Spleen (tissue), 13 donors: ENCODE measurements at places on chromosomes 12 and 14. TPM values are rescaled to one million over a fixed set of nuclear protein-coding genes. Genes with fewer than 3 reads are reported as not detected.

GRCh38 chr12:47900131-47901062 lies 4.4 kb downstream of the VDR start:
- DNase-seq: no peak
- peak overlapping the region; percentile 39 for H3K27ac ChIP-seq
- H3K4me1 ChIP-seq: peaks cover 77% of the 10 kb centered on the region
- H3K27me3 ChIP-seq: no peaks in the 10 kb centered on the region
- no peaks in the 10 kb centered on the region for H3K36me3 ChIP-seq

GRCh38 chr12:74732826-74733225 lies 195.2 kb downstream of the ATXN7L3B start:
- H3K27me3 ChIP-seq: no peaks in the 10 kb centered on the region
- no peak overlapping the region for H3K27ac ChIP-seq
- H3K36me3 ChIP-seq: no peaks in the 10 kb centered on the region

- H3K36me3 ChIP-seq: peaks cover 5% of the 10 kb centered on the region
- no peak for DNase-seq
- no peaks in the 10 kb centered on the region for H3K4me1 ChIP-seq
Measured at GRCh38 chr14:73877790-73878189, 8.9 kb upstream of the ZNF410 start.

Gene FSCB
- polyA plus RNA-seq: not detected

DNA sequence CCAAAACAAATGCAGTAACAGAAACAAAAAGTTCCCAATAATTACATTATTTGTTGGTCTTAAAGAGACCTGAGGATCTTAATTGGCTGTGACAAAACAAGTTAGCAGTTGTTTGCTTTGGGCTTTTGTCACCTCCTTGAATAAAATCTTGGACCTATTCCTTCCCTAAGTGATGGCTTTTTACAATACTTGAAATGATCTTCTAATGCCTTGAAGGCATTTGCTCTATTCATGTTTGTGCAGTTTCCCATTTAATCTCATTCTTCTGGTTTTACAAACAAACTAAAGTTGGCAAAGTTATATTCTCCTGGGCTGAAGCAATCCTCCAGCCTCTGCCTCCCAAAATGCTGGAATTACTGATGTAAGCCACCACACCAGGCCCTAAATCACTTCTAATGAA lies 98.8 kb downstream of the OSBPL8 start:
- H3K36me3 ChIP-seq: peaks cover 6% of the 10 kb centered on the region
- no peak for DNase-seq
- H3K27ac ChIP-seq: no peak overlapping the region
- H3K27me3 ChIP-seq: no peaks in the 10 kb centered on the region

Gene ACOT6
- not detected for polyA plus RNA-seq

GRCh38 chr12:105212438-105212837 lies 23.5 kb downstream of the APPL2 start:
- H3K27me3 ChIP-seq: no peaks in the 10 kb centered on the region
- no peaks in the 10 kb centered on the region for H3K4me1 ChIP-seq
- peaks cover 37% of the 10 kb centered on the region for H3K36me3 ChIP-seq
- no peak overlapping the region for H3K27ac ChIP-seq
- DNase-seq: no peak

DNA sequence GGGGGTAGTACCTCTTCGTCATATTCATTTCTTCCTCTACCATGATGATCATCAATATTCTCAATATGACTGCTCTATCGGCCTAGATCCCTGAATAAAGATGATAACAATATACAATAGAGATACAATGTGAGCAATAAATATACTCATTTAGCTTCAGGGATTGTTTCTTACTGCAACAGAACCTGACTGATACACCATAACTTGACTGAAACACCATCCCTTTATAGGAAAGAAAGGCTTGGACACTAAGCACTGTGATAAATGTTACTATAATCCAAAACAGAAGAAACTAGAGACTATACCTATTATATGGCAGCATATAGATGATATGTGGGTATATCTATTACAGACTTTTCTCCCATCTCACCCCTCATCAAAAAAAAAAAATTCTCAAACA lies 1.2 kb upstream of the RHOJ start:
- no peaks in the 10 kb centered on the region for H3K4me1 ChIP-seq
- DNase-seq: no peak
- peaks cover 22% of the 10 kb centered on the region for H3K27me3 ChIP-seq
- no peak overlapping the region for H3K4me3 ChIP-seq
- no peak overlapping the region for H3K27ac ChIP-seq

DNA sequence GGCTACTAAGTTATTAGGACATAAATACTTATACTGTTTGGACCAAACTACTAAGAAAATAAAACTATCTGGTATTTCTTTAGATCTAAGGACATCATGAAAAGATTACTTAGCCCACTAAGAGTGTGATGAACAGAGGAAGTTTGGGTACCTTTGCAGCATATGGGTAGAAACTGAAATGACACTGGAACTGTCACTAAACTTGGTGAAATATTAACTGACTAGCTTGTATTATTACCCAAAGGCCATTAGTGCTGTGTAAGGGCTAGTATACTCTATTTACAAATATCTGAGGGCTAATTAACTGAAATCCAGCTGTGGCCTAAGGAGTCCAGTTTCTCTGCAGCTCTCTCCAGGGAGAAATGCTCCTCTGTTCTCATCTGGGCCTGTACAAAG lies 45.5 kb downstream of the PAWR start:
- no peaks in the 10 kb centered on the region for H3K27me3 ChIP-seq
- no peak overlapping the region for H3K27ac ChIP-seq
- DNase-seq: no peak
- H3K4me3 ChIP-seq: no peak overlapping the region

Gene OR4K1
- not detected for polyA plus RNA-seq

DNA sequence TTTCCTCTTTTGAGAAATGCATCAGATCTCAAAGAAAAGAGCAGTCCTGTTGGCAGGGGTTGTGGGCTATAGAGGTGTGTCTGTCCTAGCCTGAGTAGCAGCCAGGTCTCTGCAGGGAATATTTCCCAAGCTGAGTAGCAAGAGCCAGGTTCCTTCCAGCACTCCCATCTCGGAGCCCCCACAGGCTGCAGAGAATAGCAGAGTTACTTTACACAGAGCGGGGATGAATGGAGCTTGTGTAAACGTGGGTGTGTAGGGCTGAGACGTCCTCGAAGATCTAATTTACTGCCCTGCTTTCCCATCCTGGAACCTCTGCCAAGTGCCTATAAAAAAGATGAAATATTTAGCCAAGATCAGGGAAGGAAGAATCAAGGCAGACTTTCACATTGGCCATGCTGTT lies 156.6 kb downstream of the TSPAN9 start:
- no peak overlapping the region for H3K4me3 ChIP-seq
- DNase-seq: no peak

DNA sequence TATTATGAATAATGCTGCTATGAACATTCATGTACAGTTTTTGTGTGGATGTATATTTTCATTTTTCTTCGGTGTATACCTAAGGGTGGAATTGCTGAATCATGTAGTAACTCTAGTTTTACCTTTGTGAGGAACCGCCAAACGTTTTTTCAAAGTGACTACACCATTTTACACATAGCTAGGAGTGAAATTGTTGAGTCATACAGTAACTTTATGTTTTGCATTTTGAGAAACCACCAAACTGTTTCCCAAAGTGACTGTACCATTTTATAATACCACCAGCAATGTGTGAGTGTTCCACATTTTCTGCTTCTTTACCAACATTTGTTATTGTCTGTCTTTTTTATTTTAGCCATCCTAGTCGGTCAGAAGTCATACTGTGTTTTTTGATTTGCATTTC lies 3.1 kb upstream of the TPH2 start:
- no peak overlapping the region for H3K4me3 ChIP-seq
- no peaks in the 10 kb centered on the region for H3K4me1 ChIP-seq
- no peak for DNase-seq
- no peaks in the 10 kb centered on the region for H3K36me3 ChIP-seq

DNA sequence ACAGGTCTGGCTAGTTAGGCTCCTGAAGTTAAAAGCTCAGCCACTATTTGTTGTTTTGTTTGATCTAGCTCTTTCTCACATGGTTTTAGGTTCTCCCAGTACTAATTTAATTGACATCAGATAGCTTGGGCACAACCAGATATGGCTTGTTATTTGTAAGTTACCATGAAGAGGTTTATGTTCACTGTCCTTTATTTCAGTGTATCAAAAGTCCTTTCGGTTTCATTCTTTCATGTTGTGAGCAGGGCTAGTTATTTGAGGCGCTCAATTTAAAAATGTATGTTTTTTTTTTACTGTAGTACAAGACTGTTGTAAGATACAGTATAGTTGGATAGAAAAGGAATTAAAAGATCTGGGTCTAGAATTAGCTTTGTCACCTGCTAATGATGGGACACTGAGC lies 7.0 kb downstream of the GPX2 start:
- no peaks in the 10 kb centered on the region for H3K27me3 ChIP-seq
- peaks cover 61% of the 10 kb centered on the region for H3K36me3 ChIP-seq
- H3K4me3 ChIP-seq: no peak overlapping the region
- no peaks in the 10 kb centered on the region for H3K4me1 ChIP-seq
- no peak overlapping the region for H3K27ac ChIP-seq

GRCh38 chr12:49369411-49370145 lies 2.3 kb downstream of the SPATS2 start:
- no peaks in the 10 kb centered on the region for H3K27me3 ChIP-seq
- no peaks in the 10 kb centered on the region for H3K36me3 ChIP-seq
- H3K27ac ChIP-seq: peak overlapping the region; percentile 95

Gene CLEC2A
- polyA plus RNA-seq: not detected

- peak overlapping the region; percentile 53 for H3K27ac ChIP-seq
- no peak overlapping the region for H3K4me3 ChIP-seq
- DNase-seq: no peak
- H3K36me3 ChIP-seq: no peaks in the 10 kb centered on the region
- no peaks in the 10 kb centered on the region for H3K4me1 ChIP-seq
Measured at GRCh38 chr14:32985866-32986265, 47.2 kb downstream of the NPAS3 start.

DNA sequence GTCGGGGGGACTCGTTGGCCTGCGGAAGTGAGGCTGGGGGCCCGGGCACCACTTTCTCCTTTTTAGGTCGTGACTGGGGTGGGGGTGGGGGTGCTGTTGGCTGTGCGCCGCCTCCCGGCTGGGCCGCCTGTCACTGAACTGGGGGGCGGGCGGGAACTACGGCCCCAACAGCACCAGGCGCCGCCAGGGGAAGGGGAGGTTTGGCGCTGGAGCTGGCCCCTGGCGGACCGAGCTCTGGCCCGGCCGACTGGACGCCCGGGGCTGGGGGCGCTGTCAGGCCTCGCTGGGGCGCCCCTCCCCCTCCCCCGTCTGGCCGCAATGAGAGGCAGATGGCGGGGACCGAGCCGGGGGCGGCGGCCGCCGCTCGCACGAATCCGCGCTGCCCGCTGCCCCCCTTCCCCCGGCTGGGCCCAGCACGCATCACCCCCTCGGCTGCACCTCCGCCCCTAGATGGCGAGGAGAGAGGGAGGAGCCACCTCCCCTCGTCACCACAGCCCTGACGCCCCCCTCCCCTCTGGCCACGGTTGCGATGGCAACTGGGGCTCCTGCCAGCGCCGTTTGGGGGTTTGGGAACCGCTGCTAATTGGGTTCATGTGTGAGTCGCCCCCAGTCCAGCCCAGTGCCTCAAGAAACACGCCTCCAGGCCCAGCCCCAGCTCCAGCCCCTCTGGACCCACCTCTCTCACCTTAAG lies 723 bp downstream of the NFATC4 start:
- peaks cover 26% of the 10 kb centered on the region for H3K4me1 ChIP-seq
- H3K4me3 ChIP-seq: peak overlapping the region; percentile 33
- peaks cover 58% of the 10 kb centered on the region for H3K27me3 ChIP-seq
- no peaks in the 10 kb centered on the region for H3K36me3 ChIP-seq
- DNase-seq: peak; percentile 76
- no peak overlapping the region for H3K27ac ChIP-seq

Gene KLRC3
- 2.7 TPM for polyA plus RNA-seq

DNA sequence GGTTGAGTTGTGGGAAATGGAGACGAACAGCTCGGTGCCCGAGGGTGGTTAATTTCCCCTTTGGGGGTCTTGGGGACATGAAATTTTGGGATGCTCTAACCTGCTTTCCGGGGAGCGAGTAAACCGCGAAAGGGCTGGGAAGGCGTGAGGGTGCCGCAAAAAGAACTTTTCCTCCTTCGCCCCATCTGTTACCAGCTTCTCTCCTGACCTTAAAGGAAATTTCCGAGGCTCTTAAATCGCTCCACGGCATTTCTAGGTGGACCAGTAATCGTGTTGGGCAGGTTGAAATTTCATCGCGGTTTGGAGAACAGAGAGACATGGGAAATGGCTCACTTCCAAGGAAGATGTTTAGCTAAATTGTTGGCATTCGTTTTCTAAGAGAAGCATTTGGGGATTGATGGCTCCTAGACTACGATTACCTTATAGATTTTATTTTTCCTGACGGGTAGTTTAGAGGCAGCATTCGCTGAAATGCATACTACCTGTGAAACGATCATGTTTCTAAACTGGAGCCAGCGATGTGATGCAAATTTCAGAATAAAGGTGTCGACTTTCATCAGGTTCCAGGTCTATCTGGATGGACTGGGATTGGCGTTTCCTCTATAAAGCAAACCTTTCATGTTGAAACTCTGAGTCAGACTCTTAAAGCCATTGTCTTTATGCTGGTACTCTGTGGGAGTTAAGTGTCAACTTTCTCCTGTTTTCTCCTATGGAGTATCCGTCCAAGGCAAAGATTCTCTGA lies 414.5 kb downstream of the PCNX1 start:
- peak overlapping the region; percentile 99 for H3K27ac ChIP-seq
- peak overlapping the region; percentile 65 for H3K4me3 ChIP-seq
- peaks cover 58% of the 10 kb centered on the region for H3K4me1 ChIP-seq
- H3K27me3 ChIP-seq: no peaks in the 10 kb centered on the region

- H3K27me3 ChIP-seq: no peaks in the 10 kb centered on the region
- peak overlapping the region; percentile 26 for H3K27ac ChIP-seq
- DNase-seq: no peak
- H3K4me3 ChIP-seq: no peak overlapping the region
- no peaks in the 10 kb centered on the region for H3K4me1 ChIP-seq
Measured at GRCh38 chr12:11693067-11693466, 43.6 kb downstream of the ETV6 start.

GRCh38 chr14:21066882-21067502 lies 3.1 kb upstream of the ARHGEF40 start:
- DNase-seq: no peak
- no peaks in the 10 kb centered on the region for H3K36me3 ChIP-seq
- no peak overlapping the region for H3K27ac ChIP-seq
- H3K4me1 ChIP-seq: peaks cover 44% of the 10 kb centered on the region
- peaks cover 43% of the 10 kb centered on the region for H3K27me3 ChIP-seq

Gene LBHD2
- 0.55 TPM for polyA plus RNA-seq

- H3K4me3 ChIP-seq: peak overlapping the region; percentile 95
- peaks cover 22% of the 10 kb centered on the region for H3K4me1 ChIP-seq
- peak overlapping the region; percentile 84 for H3K27ac ChIP-seq
- H3K36me3 ChIP-seq: peaks cover 32% of the 10 kb centered on the region
Measured at GRCh38 chr12:120711411-120711810, 1.2 kb downstream of the UNC119B start.
